ENCODE measurements at places on chromosomes 6 and 20. TPM values are rescaled to one million over a fixed set of nuclear protein-coding genes. Genes with fewer than 3 reads are reported as not detected.
A peak's percentile ranks its signal among the peaks of the same experiment; 100 is the strongest.

GRCh38 chr6:31178143-31179041 lies 7.9 kb upstream of the POU5F1 start:
- DNase-seq: no peak

GRCh38 chr6:26175428-26176181 lies 88.4 kb downstream of the HFE start:
- no peak for DNase-seq

SLC35D3 gene
- total RNA-seq: not detected

- DNase-seq: no peak
Observed at GRCh38 chr20:2204021-2204420, 91.8 kb upstream of the TGM3 start.

DNA sequence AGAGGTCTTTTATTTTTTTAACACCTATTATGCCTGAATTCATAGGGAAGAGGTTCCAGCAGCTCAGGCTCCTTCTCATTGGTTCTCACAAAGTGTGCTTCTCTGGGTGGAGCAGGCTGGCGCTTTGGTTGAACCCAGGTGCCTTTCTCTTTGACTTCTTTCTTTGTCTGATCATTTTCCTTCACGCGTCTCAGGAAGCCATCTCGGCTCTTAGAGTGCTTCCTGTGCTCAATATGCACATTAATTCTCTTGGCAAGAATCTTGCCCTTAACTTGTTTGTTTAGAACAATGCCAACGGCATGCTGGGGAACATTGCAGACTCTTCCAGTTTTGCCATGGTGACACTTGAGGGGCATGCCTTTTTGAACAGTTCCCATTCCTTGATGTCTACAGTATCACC lies 44.2 kb upstream of the RNF24 start:
- DNase-seq: no peak

NRSN2 gene
- 10.7 TPM for total RNA-seq

DNA sequence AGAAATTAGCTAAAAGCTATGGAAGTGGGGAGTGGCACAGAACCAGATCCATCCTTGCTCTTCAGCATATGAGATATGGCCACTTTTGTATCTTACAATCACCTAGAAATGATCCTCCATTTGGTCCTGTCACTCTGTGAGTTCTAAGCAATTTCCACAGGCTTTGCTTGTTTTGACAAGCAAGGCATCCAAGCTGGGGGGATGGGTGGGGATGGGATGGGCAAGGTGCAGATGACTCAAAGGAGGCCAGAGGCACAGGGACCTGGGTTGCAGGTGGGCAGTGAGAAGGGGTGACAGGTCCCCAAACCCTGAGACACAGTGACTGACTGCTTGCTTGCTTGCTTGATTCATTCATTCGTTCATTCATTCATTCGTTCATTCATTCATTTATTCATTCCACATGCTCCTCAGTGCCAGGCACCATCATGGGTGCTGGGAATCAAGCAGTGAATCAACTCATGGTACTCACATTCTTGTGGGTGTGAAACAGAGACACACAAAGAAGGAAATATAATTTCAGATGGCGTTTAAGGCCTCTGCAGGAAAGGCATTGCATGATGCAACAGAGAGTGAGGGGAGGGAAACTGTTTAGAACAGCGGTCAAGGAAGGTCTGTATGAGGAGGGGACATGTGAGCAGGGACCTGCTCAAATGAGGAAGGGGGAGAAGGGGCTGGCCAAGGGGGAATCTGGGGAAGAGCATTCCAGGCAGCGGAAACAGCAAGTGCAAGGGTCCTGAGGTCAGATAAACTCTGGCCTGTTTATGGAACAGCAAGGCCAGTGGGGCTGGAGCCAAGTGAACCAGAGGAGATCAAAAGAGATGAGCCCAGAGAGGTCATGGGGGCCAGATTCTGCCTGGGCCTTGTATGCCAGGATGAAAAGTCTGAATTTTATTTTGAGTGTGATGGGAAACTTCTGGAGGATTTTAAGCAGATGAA lies 3.4 kb downstream of the KCNB1 start:
- no peak for DNase-seq

LZTS3 gene
- 7.9 TPM for total RNA-seq

GRCh38 chr20:11564491-11564890 lies 353.2 kb upstream of the BTBD3 start:
- DNase-seq: no peak

DNA sequence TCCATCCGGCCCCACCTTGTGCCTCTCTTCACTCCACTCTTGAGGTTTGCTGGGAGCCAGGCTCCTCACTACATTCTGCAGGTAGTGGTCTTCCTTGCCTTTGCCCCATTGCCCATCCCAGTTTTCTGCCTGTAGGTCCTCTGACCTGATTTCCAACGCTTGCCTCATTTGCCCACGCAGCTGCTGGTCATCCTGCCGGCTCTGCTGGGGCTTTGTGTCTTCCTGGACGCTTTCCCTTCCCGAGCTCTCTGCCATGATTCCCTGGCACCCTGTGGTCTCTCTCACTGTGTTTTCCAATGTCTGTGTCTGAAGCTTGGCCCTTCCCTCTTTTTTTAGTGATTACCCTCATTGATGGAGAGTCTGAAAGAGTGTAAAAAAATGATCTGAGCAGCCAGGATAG lies 451.6 kb downstream of the UTRN start:
- DNase-seq: no peak

DNA sequence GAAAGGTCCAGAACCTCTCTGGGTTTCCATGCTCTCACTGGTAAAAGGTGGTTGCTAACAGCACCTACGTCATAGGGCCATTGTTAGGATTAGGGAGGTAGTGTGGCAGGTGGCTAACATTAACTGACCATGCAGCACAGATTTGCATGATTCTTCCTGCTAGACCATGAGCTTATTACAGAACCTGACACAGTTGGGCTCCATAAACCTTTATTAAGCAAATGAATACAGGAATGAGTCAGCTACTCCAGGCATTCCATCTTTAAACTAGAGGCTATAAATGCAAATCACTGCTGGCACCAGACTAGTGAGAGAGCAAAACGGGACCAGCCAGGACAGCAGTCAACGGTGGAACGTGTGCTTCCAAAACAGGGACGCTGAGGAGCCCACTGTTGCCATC lies 440.1 kb downstream of the PTPRT start:
- DNase-seq: no peak

- peak; percentile 89 for DNase-seq
Observed at GRCh38 chr6:4776131-4776492, at the start of gene CDYL. TSS of gene CDYL (plus strand) at chr6:4776404. CDS start at chr6:4776784, 380 bp downstream.

GRCh38 chr6:15674690-15675386 lies 12.0 kb upstream of the DTNBP1 start:
- DNase-seq: no peak

- no peak for DNase-seq
Observed at GRCh38 chr6:162666246-162666645, 61.3 kb downstream of the PRKN start.
